NCI-H2107 (cell line): ENCODE measurements at places on chromosomes 6 and 20.

- no peak for DNase-seq
These were observed 868 bp downstream of the NCOA3 start for GRCh38 chr20:47502271-47503239.

GRCh38 chr6:11978169-11978987 lies 33.7 kb upstream of the HIVEP1 start:
- no peak for DNase-seq

DNA sequence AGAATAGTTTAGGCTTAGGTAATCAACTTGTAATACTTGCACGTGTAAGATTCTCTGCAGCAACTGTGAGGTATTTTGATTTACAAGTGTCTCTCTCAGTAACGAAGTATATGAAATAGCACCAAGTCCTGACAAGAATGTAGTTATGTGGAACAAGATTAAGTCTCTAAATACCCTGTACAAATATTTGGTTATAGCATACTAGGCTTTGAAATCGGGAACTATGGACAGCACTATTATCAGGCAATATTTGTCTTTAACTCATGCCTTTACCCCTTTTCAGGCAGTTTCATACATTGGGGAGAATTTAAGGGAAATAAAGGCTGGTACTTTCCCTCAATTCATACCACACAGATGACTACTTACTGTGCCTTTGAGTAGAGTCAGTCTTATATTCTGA lies 93.2 kb downstream of the GRIK2 start:
- DNase-seq = no peak

DNA sequence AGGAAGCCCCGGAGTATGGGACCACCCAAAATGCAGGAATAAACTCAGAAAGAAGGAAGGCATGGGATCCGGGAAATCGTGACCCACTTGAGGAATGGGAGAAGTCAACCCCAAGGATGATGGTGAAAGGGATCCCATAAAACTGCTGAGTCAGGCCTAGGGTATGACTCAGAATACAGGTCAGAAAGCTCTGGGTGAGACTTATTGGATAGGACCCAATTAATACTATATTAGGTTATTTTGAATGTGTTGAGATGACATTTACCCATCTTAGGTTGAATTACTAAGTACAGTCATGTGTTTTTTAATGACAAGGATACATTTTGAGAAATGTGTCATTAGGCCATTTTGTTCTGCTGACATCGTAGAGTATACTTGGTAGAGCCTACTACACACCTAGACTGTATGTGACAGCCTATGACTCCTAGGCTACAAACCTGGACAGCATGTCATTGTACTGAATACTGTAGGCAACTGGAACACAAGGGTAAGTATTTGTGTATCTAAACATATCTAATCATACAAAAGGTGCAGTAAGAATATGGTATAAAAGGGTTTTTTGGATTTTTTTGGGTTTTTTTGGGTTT lies 17.1 kb upstream of the HIVEP1 start:
- no peak for DNase-seq

GRCh38 chr6:84836366-84836765 lies 72.0 kb upstream of the TBX18 start:
- no peak for DNase-seq
